ENCODE measurements at places on chromosomes 2 and 18.

GRCh38 chr2:180893752-180894151 is 86.7 kb upstream of the UBE2E3 start:
- DNase-seq, result no peak

DNA sequence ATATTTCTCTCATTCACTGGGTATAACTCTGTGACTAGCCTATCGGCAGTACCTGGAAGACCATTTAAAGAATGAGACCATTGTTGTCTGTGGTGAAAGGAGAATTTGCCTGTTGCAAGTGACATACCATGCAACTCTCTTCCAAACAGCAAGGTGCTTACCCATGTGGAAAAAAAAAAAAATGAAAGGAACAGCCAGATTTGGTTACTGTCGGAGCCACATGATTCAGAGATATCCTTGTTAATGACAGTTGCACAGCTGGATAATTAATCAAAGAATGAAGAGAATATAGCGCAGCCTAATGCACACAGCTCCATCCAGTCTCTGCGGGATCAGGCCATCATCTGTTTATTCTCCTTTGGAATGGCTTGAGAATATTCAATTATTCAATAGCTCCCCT is 141.8 kb downstream of the HRH4 start:
- DNase-seq, result no peak

- DNase-seq, result no peak
Measured at GRCh38 chr2:160418398-160418765, 75.2 kb downstream of the RBMS1 start.

DNA sequence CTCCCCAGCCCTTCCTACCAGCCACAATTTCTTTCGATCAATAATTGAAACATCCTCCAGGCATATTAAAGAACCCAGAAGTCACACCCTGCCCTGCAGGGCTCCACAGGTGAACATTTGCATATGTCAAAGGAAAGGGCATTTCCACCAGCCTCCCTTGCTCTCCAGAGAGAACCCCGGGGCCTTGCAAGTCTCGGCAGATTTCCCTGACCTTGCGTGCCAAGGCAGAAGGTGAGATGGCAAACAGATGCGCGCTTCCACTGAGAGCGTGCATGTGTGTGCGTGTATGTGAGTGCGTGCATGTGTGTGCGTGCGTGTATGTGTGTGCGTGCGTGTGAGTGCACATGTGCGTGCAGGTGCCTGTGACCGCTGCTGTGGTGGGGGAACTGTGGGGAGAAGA is 120.3 kb downstream of the INO80D start:
- DNase-seq, result no peak

- peak; percentile 94 for DNase-seq
Measured at GRCh38 chr2:60550178-60550983, 3.1 kb downstream of the BCL11A start.

GRCh38 chr2:238596571-238597551 is 170.1 kb downstream of the ASB1 start:
- peak; percentile 24 for DNase-seq

DNA sequence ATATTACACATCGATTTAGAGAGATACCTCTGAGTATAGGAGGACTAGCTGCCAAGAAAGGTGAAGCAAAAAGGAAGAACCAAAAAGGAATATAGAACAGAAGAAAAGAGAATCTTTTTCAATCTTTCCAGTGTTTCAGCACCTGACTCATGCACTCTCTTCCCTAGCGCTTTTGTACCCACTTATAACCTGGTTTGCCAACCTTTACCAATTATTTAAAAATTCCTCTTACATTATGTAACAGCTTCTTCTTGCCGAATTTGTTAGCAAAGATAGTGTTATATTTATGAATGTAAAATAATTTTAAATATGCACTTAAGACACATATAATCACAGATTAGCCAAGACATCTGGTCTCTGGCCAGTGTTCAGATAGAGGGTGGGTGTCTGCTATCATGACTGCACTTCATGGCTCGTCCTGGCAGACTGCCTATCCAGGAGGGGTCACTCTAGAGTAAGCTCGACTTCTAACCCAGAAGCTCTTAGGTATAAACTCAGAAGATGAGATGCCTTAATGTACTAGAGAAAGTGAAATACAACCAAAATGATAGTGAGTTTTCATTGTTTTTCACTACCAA is 122.9 kb downstream of the ATAD2B start:
- no peak for DNase-seq

- DNase-seq, result no peak
Measured at GRCh38 chr2:16325016-16325975, 340.3 kb downstream of the CYRIA start.

- no peak for DNase-seq
Measured at GRCh38 chr2:113828049-113828742, 61.7 kb upstream of the ACTR3 start.

- no peak for DNase-seq
Measured at GRCh38 chr18:35463050-35463449, 34.7 kb downstream of the INO80C start.

- no peak for DNase-seq
Measured at GRCh38 chr2:225112362-225113126, 70.3 kb upstream of the DOCK10 start.

GRCh38 chr2:64402876-64403275 is 51.1 kb upstream of the LGALSL start:
- no peak for DNase-seq

DNA sequence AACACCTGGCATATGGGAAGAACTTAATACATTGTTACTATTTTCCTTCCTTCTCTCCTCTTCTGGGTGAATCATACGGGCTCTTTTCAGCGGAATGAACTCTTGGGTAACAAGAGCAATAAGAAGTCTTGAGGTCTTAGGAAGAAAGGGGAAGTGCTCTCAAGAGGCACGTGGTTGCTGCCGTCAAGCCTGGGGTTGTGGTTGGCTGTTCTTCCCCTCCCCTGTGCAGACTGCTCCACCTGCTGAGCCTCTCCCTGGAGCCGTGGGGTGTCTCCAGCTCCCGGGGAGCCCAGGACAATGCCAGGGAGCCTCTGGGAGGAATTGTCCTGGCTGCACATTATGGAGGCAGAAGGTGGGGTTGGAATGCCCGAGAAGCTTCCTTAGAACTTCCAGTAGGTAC is 19.4 kb downstream of the TOGARAM2 start:
- DNase-seq, result no peak
